Activated CD8-positive, alpha-beta T cell treated with anti-CD3 and anti-CD28 coated beads for 36 hours (primary cell): ENCODE measurements at places on chromosomes 12 and 14. TPM values are rescaled to one million over a fixed set of nuclear protein-coding genes. Genes with fewer than 3 reads are reported as not detected.

HNRNPA1 gene
- total RNA-seq = 2,224 TPM

FAM222A gene
- total RNA-seq = 0.76 TPM

PRB2 gene
- total RNA-seq = not detected

PTCSC3 gene
- total RNA-seq = not detected

GTF2A1 gene
- total RNA-seq = 34.3 TPM

GRCh38 chr12:23895792-23896218 is 53.7 kb downstream of the SOX5 start:
- H3K4me3 ChIP-seq = no peak overlapping the region
- H3K27ac ChIP-seq = no peak overlapping the region
- no peaks in the 10 kb centered on the region for H3K27me3 ChIP-seq
- H3K4me1 ChIP-seq = no peaks in the 10 kb centered on the region
- no peaks in the 10 kb centered on the region for H3K36me3 ChIP-seq

- H3K4me1 ChIP-seq = peaks cover 38% of the 10 kb centered on the region
- no peak overlapping the region for H3K4me3 ChIP-seq
- H3K36me3 ChIP-seq = peaks cover 7% of the 10 kb centered on the region
- no peaks in the 10 kb centered on the region for H3K27me3 ChIP-seq
Observed at GRCh38 chr12:116027551-116027821, 250.0 kb downstream of the MED13L start.

- H3K27me3 ChIP-seq = no peaks in the 10 kb centered on the region
- no peak for DNase-seq
- no peak overlapping the region for H3K4me3 ChIP-seq
- peaks cover 39% of the 10 kb centered on the region for H3K4me1 ChIP-seq
Observed at GRCh38 chr14:89330236-89331002, 86.6 kb downstream of the FOXN3 start.

- no peak for DNase-seq
- H3K4me3 ChIP-seq = no peak overlapping the region
- peaks cover 10% of the 10 kb centered on the region for H3K4me1 ChIP-seq
- H3K27ac ChIP-seq = no peak overlapping the region
- no peaks in the 10 kb centered on the region for H3K27me3 ChIP-seq
Observed at GRCh38 chr12:64740646-64741045, 18.6 kb downstream of the GNS start.

GRCh38 chr14:77260199-77260598 is 10.8 kb downstream of the NGB start:
- DNase-seq = no peak

GRCh38 chr12:4499186-4499585 is 39.5 kb upstream of the RAD51AP1 start:
- no peaks in the 10 kb centered on the region for H3K27me3 ChIP-seq
- no peak overlapping the region for H3K4me3 ChIP-seq
- no peak overlapping the region for H3K27ac ChIP-seq

- H3K36me3 ChIP-seq = no peaks in the 10 kb centered on the region
- H3K4me3 ChIP-seq = no peak overlapping the region
- H3K27me3 ChIP-seq = peaks cover 1% of the 10 kb centered on the region
- DNase-seq = no peak
- H3K27ac ChIP-seq = no peak overlapping the region
- H3K4me1 ChIP-seq = no peaks in the 10 kb centered on the region
Observed at GRCh38 chr14:103308717-103309616, 25.1 kb upstream of the EIF5 start.

DNA sequence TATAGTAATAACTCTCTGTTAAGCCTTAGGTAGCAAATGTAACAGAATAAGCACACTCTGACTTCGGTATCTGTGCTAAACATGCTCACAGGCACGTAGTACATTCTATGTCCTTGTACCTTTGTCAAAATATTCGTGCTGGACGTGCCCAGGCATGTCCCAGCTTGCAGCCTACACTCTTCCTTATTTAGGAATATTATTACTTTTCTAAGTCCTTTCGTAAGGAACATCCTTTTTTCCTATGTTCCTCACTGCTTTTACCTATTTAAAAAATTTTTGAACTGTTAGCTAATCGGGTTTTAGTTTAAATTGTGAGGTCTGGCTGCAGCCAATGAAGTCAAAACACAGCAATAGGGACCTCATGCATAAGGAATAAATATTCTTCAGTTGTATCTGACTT is 24.1 kb upstream of the UBC start:
- H3K27ac ChIP-seq = no peak overlapping the region
- DNase-seq = peak; percentile 41
- peaks cover 7% of the 10 kb centered on the region for H3K36me3 ChIP-seq

- H3K27ac ChIP-seq = no peak overlapping the region
- H3K4me1 ChIP-seq = no peaks in the 10 kb centered on the region
- H3K4me3 ChIP-seq = no peak overlapping the region
- DNase-seq = no peak
- no peaks in the 10 kb centered on the region for H3K36me3 ChIP-seq
Observed at GRCh38 chr12:50232206-50232605, 51.1 kb downstream of the LIMA1 start.

- H3K36me3 ChIP-seq = peaks cover 16% of the 10 kb centered on the region
- no peak for DNase-seq
- H3K4me1 ChIP-seq = peaks cover 17% of the 10 kb centered on the region
Observed at GRCh38 chr14:23469906-23470403, 452 bp downstream of the NGDN start.

GRCh38 chr14:94337274-94337673 is 14.1 kb upstream of the SERPINA6 start:
- H3K27me3 ChIP-seq = peaks cover 36% of the 10 kb centered on the region
- H3K36me3 ChIP-seq = no peaks in the 10 kb centered on the region
- DNase-seq = peak; percentile 34
- no peak overlapping the region for H3K4me3 ChIP-seq
- H3K27ac ChIP-seq = no peak overlapping the region
- H3K4me1 ChIP-seq = peaks cover 9% of the 10 kb centered on the region
